ENCODE measurements at places on chromosomes 4 and X.

DNA sequence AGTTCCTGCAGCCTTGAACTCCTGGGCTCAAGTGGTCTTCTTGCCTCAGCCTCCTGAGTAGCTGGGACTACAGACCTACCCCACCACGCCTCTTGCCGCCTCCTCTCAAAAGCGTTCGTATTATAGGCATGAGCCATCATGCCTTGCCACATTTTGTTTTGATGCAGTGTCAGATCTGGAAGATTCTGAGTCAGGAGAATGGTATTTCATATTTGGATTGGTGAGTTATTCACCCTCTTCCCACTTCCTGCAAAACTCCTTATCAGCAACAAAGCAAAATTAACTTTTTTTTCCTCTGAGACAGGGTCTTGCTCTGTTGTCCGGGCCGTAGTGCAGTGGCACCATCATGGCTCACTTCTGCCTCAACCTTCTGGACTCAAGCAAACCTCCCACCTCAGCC lies 29.6 kb downstream of the REST start:
- DNase-seq = no peak

GRCh38 chr4:102230194-102230593 lies 115.1 kb downstream of the SLC39A8 start:
- DNase-seq = no peak

GRCh38 chr4:169993531-169993930 lies 32.7 kb downstream of the MFAP3L start:
- no peak for DNase-seq

DNA sequence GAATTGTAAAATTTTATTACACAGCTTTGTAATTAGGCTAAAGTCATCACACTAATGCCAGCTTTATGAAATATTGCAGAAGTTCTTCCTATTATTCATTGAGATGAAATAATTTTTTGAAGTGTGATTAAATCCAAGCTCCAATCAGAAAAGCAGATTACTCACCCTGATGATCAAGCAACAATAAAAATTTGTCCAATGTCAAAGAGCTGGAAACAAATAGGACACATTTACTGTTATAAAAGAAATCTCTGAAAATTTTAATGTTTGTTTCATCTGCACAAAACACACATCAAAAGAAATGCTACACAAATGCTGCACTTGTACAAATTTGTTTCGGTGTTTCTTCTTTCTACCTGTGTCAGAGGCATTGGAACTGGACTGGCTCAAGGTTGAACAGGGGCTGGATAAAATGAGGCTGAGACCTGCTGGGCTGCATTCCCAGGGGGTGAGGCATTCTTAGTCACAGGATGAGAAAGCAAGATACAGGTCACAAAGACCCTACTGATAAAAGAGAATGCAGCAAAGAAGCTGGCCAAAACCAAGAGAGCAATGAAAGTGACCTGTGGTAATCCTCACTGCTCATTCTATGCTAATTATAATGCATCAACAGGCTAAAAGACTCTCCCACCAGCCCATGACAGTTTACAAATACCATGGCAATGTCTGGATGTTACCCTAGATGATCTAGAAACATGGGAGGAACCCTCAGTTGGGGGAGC lies 78.3 kb downstream of the GASK1B start:
- no peak for DNase-seq

GRCh38 chr4:76078033-76078613 lies 3.6 kb downstream of the ART3 start:
- no peak for DNase-seq

DNA sequence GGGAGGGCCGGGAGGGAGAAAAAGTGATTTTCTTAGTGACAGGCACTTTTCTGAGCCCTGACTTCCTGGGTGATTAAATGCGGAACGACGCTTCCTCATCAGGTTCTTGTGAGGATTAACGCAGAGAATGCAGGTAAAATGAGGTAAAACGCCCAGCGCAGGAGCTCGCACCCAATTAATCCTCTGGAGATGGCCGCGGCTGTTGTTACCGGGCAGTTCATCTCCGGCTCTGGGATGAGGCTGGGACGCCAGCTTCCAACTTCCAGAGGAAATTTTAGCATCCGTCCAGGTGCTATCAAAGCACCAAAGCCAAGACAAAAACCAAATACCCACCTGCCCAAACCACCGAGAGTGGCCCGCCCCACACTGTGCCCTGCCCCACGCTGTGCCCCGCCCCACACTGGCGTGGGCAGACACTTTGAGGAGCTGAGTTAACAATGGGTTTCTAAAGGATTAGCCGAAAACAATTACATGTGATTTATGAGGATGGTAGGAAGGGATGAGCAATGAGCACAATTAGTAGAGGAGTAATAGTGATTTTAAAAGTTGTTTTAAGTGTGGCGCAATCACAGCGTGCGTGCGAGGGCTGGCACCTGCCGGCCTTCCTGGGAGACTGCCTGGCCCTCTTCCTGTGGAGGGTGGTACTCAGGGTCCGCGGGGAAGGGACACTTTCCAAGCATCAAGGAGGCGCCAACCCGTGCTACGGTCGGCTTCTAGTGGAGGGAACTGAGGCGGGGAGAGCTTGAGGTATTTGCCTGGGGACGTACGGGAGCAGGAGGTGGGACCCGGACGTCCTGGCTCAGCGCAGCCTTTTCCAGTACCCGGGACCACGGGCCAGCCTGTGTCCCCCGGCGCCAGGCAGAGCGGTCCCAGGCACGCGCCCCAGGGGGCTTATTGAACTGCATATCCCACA lies 41.6 kb upstream of the ADRA2C start:
- peak; percentile 60 for DNase-seq

- DNase-seq = no peak
These were observed 9.2 kb upstream of the FBXW7 start for GRCh38 chr4:152545088-152545487.

GRCh38 chr4:151862766-151863165 lies 102.0 kb upstream of the GATB start:
- DNase-seq = no peak

DNA sequence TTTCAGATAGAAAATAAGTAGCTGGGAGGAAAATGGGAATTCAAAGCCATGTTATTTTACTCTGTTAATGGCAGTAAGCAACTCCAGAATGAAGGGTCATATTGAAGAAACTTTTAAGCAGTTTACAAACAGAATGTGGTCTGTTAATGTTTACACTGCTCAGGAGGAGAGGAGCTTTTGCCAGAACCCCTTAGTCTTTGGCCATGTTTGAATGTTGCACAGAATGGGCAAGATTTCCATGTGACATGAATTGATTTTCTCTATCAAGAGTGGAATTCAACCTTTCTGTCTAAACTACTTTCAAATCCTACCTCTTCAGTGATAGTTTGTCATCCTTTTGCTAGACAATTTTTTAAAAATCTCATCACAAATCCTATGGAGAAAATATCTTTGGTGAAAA lies 115.8 kb upstream of the DGKK start:
- no peak for DNase-seq

GRCh38 chr4:73814679-73815078 lies 21.8 kb upstream of the CXCL6 start:
- DNase-seq = no peak

DNA sequence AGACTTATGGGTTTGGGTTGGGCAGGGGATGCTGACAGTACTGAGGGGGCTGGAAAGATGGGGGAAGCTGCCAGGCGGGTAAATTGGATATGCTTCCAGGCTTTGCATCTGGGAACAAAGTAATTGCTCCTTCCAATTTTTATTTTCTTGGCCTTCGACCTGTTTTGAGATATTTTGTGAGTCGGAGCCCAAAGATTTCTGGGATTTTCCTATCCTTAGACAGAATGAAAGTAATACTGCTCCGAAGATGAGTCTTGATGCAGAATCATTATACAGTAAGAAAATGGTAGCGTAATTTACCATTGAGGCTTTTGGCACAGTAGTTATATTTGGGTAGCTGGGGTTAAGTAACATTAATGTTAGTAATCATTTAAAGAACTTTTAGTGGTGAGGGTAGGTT lies 1.4 kb downstream of the SMARCA5 start:
- DNase-seq = no peak
